ENCODE measurements at places on chromosomes 4 and X.

- no peak for DNase-seq
These were observed 45.4 kb upstream of the FTHL17 start for GRCh38 chrX:31117266-31117665.

- DNase-seq, result no peak
These were observed 42.2 kb upstream of the SORCS2 start for GRCh38 chr4:7150036-7150635.

DNA sequence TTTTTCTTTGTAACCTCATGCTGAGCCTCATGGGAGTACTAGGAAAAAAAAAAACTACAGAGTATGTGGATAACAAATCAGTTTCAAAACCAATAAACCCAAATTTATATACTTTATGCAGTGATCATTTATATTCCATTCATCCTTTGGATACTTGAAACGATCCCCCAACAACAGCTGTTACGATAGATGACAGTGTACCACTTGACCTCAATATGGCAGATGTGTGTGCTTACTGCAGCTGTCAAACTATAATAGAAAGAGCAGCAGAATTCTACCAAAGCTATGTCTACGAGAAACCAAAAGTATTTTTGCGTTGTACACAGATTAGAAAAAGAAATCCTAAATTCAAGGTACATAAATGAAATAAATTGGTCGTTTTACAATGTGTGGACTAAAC lies 337.8 kb downstream of the PDGFC start:
- DNase-seq, result no peak

GRCh38 chrX:102720237-102721168 lies at the start of gene GPRASP3:
Gene GPRASP3, plus strand, starts transcription at chrX:102720743. Its CDS starts 28,253 bp downstream, at chrX:102748996.
- peak; percentile 23 for DNase-seq

- DNase-seq, result peak; percentile 40
These were observed 38.8 kb downstream of the GAB1 start for GRCh38 chr4:143375326-143376073.

- DNase-seq, result peak; percentile 36
These were observed at the start of gene EDA2R for GRCh38 chrX:66638591-66639500. Gene EDA2R, minus strand, starts transcription at chrX:66639078. Its CDS starts 23,058 bp downstream, at chrX:66616020.

DNA sequence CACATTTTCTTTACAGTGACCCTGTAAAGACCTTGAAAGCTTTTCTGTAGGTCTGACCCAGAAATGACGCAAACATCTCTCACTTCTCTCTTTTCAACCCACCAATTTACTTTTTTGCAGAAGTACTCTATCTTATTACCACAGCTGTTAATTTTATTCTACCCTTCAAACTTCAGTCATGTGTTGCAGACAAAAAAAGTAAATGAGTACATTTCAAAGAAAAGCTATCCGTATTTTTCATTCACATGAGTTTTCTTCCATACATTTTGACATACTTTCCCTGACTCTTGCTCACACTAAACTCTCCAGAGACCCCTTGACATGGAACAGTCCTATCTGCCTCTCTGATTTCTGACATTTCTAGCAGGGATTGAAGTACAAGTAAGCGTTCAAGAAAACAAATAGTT lies 51.7 kb downstream of the SLC7A11 start:
- no peak for DNase-seq

- no peak for DNase-seq
These were observed 146.5 kb downstream of the SH3BGRL start for GRCh38 chrX:81348388-81348787.

GRCh38 chr4:145786261-145786660 lies 106.3 kb downstream of the C4orf51 start:
- no peak for DNase-seq

All from kidney capillary endothelial cell (primary cell).